NCI-H510A (cell line): ENCODE measurements at places on chromosomes 2 and 18.

- DNase-seq, result no peak
Observed at GRCh38 chr2:236867441-236868260, 218.0 kb upstream of the COPS8 start.

DNA sequence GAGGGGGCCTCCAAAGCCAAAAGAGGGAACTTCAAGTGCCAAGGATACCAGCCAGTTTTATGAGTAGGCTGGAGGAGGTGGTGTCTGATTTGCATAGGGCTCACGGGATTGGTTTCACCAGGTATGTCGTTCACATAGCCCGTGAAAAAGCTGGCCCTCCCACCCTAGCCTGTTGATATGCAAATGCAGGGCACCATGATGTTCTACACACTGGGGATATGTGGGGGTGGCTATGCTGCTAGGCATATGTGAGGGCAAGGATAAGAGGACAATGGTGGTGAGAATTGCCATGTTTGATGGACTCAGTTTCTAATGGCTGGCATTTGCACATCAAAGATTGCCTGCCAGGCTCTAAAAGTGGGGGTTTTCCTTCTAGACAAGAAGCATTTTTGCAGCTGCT is 378.6 kb downstream of the DPP10 start:
- no peak for DNase-seq

GRCh38 chr18:55997151-55997561 is 409.2 kb upstream of the TCF4 start:
- no peak for DNase-seq

DNA sequence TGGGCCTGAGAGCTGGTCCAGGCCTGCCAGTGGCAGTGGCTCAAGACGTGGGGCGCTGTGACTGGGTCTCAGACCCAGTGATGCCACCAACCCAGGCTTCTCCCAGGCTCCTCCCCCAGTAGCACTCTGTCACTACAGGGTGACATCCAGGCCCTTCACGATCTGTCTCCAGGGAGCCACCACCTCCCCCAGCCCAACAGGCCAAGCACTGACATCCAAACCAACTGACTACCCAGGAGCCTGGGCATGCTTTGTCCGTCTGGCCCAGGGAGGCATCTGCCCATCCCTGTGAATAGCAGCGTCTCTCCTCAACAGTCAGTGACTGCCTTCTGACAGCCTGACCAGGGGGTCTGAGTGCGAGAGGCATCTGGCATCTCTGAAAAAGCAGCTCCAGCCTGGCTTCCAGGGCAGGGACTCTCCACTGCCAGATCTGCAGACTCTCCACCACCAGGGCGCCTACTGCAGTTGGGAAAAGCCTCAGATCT is 13.0 kb downstream of the TEX44 start:
- peak; percentile 56 for DNase-seq

DNA sequence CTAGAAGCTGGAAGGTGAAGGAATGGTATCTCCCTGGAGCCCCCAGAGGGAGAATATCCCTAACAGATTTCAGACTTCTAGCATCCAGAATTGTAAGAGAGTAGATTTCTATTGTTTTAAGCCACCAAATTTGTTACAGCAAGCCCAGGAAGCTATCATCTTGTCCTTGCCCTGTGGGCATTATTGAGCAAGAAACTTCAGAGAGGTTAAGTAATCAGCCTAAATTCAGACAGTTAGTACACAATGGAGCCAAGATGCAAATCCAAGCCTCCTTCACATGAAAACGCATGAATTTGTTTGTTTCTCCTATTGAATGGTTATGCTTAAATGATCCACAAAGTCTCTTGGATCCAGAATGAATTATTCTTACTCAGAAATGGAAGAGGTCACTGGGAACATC is 55.2 kb upstream of the TRIB2 start:
- DNase-seq, result no peak

DNA sequence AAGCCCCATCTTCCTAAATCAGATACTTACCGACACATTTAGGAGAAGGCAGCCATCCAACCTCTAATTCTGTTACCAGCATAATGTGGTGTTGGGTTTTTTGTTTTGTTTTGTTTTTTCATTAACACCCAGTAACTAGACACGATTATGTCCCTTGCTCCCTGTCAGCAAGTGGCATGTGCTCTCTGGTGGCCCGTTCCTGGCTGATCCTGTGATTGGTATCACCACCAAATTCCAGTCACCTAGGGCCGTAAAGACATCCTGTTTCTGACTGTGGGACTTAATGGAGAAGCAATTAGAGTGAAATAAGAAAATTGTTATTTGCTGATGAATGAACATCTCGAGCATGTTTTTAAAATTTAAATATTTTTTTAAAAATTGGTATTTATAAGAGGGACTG is 5.9 kb upstream of the DLX1 start:
- no peak for DNase-seq

- no peak for DNase-seq
Observed at GRCh38 chr2:16196687-16197503, 256.5 kb downstream of the MYCN start.

GRCh38 chr2:205411558-205411957 is 270.7 kb upstream of the NRP2 start:
- no peak for DNase-seq

- DNase-seq, result no peak
Observed at GRCh38 chr2:179263015-179263414, 1.6 kb downstream of the SESTD1 start.

DNA sequence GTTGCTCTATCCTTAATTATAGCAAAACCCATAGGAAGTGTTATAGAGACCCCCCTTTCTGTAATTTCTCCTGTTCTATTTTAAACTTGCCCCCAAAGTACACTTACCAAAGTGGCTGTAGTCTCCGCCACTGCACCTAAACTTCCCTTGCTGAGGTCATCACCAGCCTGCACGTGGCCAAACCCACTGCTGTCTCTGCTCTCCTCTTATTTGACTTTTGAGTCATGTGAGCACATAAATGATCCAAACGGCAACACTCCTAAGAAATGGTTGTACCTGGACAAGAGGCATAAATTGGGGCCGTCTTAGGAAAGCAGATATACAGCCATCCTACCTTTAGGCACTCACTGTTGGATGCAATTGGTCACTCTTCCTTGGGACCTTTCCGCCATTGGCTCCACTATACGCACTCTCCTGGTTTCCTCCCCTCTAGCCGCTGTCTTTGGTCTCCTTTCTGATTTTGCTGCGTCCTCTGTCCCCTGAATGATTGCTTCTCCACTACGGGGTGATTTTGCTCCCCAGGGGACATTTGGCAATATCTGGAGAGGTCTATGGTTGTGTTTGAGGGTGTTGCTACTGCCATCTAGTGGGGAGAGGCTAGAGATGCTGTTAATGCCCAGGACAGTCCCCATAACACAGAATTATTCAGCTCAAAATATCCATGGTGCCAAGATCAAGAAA is 19.2 kb upstream of the IL36G start:
- peak; percentile 2 for DNase-seq

DNA sequence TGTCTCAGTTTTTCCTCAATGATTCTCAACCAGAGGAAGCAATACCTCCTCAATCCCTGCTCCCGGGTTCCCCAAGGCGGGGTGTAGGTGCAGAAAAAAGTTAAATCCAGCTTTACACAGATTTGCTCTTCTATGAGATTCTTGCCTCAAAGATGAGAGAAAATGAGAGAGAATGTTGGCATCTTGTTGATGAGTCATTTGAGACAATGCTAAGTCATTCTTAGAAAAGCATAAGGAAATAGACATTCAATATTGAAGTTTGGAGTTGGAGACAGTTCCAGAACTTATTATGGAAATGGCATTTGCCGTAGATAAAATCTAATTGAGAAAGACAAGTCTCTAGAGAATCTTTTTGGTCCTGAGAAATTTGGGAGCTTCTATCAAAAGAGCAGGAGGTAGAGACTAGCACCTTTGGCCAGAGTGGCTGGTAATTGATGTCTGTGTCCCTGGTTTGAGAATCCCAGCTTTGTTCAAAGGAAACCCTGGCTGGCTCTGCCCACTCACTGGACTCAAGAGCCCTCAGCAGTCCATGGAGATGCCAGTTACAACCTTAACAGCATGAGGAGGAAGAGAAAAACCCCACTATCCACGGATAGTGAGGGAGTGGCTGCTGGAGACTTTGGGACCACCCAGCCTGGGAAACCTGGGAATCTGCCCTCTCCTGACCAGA is 181.2 kb downstream of the FAM124B start:
- DNase-seq, result no peak

DNA sequence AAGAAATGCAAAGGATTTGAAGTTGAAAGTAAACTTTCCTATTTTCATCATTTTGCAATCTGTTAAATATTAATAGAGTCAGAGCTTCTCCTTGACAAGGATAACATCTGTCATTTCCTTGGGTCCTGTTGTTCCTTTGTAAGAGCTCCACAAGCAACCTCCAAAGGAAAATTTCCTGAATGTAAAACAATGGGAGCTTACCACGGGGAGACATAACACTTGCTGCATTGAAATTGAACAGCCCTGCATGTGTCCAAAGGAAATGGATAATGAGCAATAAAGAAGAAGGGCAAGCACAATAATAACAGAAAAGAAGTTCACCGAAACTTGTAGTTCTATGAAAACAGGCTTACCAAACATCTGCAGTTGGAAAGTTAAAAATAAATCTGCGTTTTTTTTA is 42.0 kb upstream of the SCG2 start:
- DNase-seq, result no peak

DNA sequence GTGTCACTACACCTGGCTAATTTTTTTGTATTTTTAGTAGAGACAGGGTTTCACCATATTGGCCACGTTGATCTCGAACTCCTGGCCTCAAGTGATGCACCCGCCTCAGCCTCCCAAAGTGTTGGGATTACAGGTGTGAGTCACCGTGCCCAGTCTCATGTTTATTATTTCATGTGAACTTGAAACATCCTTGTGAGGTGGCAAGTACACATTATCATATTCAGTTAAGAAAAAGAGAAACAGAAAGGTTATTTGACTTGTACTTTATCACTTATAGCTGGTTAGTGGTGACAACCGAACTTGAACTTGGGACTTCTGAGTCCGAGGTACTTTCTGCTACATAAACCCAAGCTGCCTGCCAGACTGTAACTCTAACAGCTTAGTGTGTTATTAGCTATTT is 24.4 kb downstream of the ABHD3 start:
- no peak for DNase-seq

GRCh38 chr2:189848276-189848675 is 64.0 kb downstream of the PMS1 start:
- DNase-seq, result no peak

DNA sequence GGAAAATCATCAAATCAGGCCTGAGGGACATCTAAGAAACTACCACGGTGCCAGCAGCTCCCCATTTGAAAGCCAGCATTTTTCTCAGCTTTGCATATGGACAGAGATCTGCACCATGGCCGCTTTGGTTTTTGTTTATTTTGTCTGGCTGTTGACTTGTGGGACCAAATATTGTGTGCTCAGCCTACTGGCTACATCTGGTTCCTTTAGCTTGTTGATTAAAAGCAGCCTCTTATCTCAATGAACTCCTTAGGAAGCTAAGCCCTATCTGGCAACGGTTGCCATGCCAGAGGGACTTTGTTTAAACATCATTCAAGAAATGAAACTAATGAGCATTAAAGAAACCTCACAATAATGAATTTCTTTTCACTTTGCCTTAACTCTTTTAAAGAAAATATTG is 32.4 kb upstream of the CCDC150 start:
- DNase-seq, result peak; percentile 66

GRCh38 chr2:38708900-38709566 is 42.1 kb downstream of the SRSF7 start:
- DNase-seq, result no peak

- DNase-seq, result no peak
Observed at GRCh38 chr2:167785606-167786216, 461.7 kb downstream of the STK39 start.

- DNase-seq, result no peak
Observed at GRCh38 chr2:127348426-127349000, 39.3 kb downstream of the MAP3K2 start.

DNA sequence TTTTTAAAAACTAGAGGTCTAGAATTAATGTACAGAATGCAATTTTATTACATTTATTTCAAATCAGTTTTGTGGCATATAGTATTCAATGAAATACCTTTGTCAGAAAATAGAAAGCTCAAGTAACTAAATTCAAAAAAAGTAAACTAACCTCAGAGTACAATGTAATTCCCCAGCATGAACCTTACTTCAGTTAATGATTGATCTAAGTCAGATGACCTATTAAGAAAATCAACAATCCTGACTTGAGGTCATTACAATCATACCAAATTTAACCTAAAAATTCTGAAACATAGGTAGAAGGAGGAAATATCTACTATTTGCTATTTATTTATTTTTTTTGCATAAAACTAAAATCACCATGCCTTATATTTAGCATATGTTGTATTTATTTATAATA is 142.9 kb downstream of the CCDC102B start:
- no peak for DNase-seq
